ENCODE measurements at places on chromosomes 4 and X.

DNA sequence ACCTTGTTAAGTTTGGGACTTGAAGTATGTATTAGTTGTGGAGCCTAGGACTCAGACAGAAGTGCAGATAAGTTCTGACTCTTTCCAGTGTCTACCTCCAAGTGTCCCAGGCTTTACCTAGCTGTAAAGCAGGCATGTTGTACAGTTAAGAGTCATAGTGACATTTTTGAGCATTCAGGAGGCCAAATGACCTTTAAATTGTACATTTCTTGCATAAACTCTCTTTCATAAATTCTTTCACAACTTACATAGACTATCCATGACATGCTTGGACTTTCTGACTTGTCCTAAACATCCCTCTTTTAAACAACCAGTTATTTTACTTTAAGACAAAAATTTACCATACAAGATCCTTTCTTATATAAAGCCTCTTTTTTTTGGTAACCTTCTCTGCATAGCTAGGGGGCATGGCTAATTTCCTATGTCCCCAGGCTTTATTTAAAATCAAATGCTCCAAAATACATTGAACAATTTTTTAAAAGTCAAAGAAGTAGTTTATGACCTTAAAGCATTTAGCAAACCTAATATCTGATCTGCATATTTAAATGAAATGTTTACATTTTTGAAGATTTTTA is 40.1 kb upstream of the UGT8 start:
- no peak for DNase-seq

GRCh38 chr4:100981447-100982204 is 365.7 kb downstream of the PPP3CA start:
- DNase-seq = peak; percentile 98

DNA sequence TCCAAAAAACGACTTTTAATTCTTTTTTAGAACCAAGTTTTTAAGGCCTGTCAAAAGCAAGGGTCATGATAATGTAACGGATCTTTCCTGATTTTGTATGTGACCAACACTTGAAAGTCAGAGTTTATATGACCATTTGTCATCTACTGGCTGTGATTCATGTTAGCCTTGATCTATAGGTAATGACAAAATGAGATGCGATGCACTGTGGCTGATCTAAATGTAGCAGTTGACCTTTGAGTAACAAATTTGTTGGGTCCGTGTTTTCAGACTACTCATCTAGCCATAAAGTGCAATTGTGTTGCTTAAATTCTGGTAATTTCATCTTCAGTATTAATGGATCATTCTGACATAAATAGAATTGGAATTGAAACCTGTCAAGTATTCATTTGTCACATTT is 202.5 kb downstream of the PCDH7 start:
- DNase-seq = no peak

- peak; percentile 27 for DNase-seq
These were observed 58.5 kb downstream of the ASMT start for GRCh38 chrX:1673337-1673736.

DNA sequence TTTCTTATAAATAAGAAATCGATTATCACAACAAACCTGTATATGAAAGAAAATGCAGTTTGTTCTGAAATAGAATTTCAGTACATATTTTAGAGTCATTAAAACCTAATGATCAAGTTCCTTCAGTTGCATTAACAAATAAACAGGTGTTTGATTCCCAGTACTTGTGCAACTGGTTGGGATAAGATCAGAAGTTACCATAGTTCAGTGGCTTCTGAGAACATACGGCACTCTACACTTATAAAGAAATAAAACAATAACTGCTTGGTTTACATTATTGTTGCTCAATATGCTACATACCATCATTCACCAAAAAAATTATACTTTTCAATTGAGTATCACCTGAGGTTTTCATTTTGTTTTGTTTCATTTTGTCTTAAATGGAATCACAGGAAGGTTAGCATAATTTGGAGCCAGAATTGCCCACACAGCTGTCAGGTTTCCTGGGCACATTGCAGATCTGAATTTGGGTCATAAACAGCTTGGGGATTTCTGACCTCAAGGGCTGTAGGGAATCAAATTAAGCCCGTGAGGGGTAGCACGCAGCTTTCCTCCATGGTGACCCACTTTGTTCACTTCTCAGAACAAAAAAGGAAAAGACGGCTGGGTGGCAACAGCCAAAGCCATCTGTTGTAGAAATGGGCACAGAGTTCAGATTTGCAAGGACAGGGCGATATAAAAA is 14.9 kb upstream of the CCNG2 start:
- DNase-seq = no peak

- DNase-seq = no peak
These were observed 39.2 kb upstream of the PLS3 start for GRCh38 chrX:115521741-115522140.

GRCh38 chr4:78720994-78721677 is 55.0 kb upstream of the BMP2K start:
- DNase-seq = no peak

GRCh38 chr4:79330720-79331119 is 4.9 kb upstream of the NAA11 start:
- DNase-seq = no peak

- DNase-seq = peak; percentile 74
These were observed 424.2 kb downstream of the PDGFC start for GRCh38 chr4:156547439-156547838.

- DNase-seq = no peak
These were observed at the start of gene CD40LG for GRCh38 chrX:136647677-136648360. TSS of gene CD40LG (plus strand) at chrX:136648158. CDS start at chrX:136648249, 91 bp downstream.

DNA sequence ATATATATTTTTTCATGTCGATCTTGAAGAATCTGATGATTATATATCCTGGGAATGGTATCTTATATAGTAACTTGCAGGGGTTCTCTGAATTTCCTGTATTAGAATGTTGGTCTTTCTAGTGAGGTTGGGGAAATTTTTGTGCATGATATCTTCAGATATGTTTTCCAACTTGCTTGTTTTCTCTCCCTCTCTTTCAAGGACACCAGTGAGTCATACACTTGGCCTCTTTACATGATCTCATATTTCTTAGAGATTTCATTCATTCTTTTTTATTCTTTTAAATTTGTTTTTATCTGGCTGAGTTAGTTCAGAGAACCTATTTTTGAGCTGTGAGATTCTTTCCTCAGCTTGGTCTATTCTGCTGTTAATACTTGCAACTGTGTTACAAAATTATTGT is 27.2 kb upstream of the C4orf17 start:
- DNase-seq = no peak

GRCh38 chrX:16558489-16558888 is 91.5 kb upstream of the S100G start:
- DNase-seq = no peak

DNA sequence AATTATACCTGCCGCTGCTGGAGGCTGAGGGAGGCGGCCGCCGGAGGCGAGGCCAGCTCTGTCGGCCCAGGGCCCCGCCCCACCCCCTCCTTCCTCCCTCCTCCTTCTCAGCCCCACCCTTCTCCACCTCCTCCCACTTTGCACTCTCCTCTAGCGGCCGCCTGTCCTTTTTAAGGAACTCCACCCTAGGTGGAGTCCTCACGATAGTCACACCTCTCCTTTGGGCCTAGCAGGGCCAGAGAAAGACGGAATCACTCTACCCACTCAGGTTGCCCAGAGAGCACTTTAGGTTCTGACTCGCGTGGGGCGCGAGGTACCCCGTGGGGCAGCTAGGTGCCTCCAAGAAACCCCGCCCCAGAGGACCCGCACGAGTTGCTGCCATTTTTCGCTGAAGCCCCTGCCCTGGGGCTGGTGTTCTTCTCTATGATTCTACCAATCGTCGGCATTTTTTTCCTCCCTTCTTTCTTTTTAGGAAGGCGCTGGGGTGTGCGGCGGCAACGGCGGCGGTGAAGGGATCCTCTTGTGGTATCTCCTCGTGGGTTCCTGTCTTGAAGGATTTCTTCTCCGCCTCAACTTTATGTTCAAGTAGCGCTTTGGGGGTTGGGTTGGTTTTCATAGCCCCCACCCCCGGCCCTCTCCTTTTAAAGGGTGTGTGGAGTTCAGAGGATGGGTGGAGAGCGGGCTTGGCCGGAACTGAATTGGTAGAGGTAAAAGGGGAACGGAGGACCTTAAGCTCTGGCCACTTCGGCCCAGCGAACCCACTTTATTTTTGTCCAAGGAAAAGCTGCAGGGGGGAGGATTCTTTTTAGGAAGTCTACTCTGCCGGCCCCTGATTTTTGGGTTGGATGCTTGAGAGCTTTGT is at the start of gene KLF8:
KLF8 (plus strand) TSS at position 136 of the 862 bp plus-strand sequence. CDS start 979 bp downstream, outside the sequence.
- peak; percentile 0 for DNase-seq

GRCh38 chr4:72312032-72312650 is 256.9 kb downstream of the ADAMTS3 start:
- no peak for DNase-seq

- DNase-seq = no peak
These were observed 42.2 kb downstream of the SMIM10L2A start for GRCh38 chrX:135463937-135464336.

DNA sequence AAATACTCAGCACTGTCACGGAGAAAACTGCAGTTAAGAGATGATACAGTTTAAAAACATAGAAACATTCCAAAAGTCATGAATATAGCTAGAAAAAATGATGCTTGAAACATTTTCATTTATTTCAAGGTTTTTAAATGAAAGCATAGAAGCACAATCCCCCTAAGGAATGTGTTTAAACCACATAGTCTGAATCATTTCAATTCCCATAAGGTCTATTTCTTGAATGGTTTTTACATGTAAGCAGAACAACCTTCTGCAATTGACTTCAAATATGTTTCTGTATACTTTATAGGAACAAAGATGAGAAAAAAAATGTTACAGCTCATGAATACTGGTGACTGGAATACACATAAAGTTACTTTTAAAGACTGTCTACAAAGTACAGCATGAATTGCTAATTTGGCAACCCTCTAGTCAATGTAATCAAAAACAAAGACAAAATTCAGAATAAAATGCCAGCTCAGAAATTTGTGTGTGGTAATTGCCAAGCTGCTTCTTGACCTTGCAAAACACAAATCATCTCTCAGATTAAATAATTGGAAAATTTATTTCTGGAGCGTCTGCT is 886.4 kb upstream of the ADGRL3 start:
- no peak for DNase-seq

GRCh38 chrX:107199491-107199890 is 6.7 kb downstream of the NUP62CL start:
- DNase-seq = no peak

DNA sequence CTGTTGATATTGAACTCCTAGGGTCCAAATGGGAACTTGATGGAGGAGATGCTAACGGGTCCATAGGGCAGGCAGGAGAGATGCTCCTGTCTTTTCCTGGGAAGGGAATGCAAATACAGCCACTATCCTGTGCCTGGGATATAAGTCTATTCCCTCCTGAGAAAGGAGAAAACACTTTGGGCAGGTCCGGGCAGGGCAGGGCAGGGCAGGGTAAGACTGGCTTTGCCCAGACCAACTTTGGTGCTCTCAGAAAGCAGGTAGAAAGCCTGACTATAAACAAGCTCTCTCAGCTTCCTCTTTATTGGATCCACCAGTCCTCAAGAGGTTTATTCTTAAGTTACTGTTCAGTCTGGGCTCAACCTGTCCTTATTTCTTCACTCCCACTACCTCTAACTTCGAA is 232.3 kb downstream of the PTTG2 start:
- peak; percentile 46 for DNase-seq

DNA sequence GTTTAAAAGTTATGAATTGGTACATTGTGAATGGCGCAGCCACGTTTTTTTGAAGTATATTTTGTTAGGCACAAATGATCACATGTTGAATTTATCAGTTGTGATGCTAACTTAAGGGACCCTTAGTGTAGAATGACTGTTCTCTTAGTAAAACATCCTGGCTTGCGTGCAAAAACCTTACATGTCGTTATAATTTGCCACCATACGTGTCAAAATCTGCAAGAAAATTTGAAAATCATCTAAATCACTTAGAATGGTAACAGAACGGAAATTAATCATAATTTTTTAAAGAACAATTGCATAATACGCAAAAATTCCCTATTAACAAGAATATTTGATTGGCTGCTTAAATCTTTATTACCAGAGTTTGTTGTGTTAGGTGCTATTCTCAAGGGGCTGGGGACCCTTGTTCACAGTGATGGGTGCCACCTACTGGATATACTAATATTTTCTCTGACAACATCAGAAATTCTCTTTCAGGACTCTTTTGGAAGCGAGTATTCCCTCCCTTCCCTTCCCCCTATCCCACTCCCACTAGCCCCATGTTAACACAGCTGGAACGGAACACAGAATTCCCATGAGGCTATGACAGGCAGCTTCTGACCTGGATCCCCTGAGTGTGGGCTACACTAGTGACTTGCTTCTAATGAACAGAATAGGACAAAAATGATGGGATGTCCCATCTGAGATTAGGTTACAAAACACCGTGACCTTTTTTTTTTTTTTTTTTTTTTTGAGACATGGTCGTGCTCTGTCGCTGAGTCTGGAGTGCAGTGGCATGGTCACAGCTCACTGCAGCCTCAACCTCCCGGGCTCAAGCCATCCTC is 71.8 kb downstream of the SUPT20HL2 start:
- peak; percentile 41 for DNase-seq

DNA sequence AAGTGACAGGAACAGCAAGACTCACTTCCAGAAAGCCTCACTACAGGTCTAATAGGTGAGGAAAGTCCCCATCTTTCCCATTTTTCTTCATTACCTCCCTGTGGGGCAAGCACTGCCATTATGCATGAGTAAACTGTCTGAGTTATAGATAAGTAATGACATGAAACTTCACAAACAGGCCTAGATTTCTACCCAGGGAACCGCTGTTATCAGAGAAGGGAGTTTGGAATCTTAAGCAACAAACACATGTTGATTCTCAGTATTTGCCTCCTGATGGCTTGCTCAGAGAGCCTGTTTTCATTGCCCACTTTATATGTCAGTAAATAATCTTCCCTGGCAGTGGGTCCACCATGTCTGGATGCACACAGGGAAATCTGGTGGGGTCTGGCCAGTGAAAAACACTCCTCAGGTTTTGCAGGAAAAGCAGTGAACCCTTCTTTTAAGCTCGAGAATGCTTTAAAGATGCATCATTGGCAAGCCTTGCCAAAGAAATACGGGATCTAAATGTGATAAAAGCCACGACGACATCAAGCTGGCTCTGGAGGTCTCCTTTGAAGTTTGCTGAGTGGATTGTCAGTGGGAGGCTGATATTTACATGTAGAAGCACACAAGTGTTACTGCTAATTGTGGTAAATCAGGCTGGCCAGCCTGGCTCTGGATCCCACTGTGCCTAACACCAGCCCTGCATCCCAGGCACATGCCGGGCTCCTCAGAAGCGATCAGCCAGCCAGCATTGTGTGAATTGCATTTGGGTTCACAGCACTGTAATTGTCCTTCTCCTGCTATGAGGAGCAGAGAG is 25.2 kb downstream of the PDGFRA start:
- DNase-seq = no peak

GRCh38 chr4:155666344-155667221 is at the start of gene GUCY1A1:
TSS of gene GUCY1A1 (plus strand) at chr4:155666848. CDS start at chr4:155696868, 30,020 bp downstream.
- no peak for DNase-seq

- no peak for DNase-seq
These were observed 37.5 kb upstream of the ADH1C start for GRCh38 chr4:99390055-99390454.

DNA sequence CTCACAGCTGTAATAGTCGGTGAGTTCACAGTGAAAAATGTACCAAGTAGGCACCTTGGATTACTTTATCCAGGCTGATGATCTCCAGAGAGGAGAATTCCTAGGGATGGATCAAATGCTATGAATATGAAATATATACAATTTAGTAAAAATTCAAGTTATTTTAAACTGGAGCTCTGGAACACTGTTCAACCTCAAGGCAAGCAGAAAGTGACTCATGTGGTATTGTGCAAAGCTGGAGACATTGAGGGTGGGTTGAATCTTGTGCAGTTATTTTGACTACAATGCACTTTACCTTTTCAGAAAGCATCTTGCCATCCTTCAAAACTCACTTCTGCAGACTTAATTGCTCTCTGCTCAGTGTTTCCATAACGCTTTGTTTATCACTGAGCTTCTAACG is 43.4 kb downstream of the OSTC start:
- DNase-seq = no peak

All from MV-4-11 (cell line).